Left forelimb (tissue), 1 donor: ENCODE measurements at places on chromosomes 5 and 9.

DNA sequence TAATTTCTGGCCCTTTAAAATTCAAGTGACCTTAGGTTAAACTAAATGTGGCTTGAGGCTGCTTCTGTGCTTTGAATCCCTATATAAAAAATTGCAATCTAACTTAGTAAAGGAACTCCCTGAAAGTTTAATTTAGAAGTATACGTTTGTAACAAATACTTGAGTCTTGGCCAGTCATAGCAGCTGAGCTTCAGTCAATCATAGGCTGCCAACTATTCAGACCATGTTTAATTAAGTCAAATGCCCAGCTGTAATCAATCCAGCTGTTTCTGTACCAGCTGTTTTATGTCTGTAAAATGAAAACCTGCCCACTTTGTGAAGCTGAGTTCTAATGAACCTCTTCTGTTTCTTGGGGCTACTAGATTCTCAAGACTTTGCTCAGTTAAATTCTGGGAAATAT is 760.1 kb downstream of the MAT2B start:
- DNase-seq: no peak

DNA sequence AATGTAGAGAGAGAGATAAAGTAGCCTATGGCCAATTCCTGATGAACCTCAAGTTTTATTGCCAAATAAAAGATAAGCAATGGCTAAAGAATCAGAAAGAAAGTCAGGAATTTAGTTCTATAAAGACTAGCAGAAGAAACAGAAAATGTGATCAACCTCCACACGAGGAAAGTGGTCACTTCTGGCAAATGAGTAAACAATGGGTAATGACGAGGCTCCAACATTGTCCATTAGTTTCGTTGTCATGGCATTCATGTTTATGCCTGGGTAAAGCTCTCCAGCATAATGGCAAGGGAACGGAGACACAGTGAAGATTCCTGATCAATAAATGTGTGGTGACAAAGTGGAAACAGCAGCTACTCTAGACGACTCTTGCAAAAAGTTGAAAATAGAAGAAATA is 341.8 kb upstream of the CTNND2 start:
- no peak for DNase-seq

DNA sequence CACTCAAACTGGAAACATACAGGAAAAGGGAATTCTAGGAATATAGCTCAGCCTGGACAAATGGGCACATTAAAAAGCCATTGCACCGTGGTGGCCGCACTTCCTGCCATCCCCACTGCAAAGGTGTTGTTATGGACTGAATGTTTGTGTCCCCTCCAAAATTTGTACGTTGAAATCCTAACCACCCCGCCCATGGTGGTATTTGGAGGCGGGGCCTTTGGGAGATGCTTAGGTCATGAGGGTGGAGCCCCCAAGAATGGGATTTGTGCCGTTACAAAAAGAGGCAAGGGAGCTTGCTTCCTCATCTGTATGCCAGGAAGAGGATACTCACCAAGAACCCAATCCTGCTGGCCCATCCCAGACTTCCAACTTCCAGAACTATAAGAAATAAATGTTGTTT is 1.1 kb upstream of the CMBL start:
- no peak for DNase-seq

- no peak for DNase-seq
These were observed 24.7 kb downstream of the ZFR start for GRCh38 chr5:32419791-32420190.
